ENCODE measurements at places on chromosomes 13 and 19.

- no peak for DNase-seq
Observed at GRCh38 chr13:97426695-97427094, 7.3 kb upstream of the RAP2A start.

GRCh38 chr19:6270076-6270745 lies 9.6 kb downstream of the MLLT1 start:
- no peak for DNase-seq

- DNase-seq = no peak
Observed at GRCh38 chr13:110652764-110653163, 37.4 kb downstream of the NAXD start.

GRCh38 chr13:67001363-67001762 lies 228.8 kb downstream of the PCDH9 start:
- DNase-seq = no peak

GRCh38 chr19:13023656-13024055 lies 28.4 kb downstream of the NFIX start:
- DNase-seq = no peak

GRCh38 chr13:24692561-24692960 lies 12.4 kb downstream of the ATP12A start:
- no peak for DNase-seq

DNA sequence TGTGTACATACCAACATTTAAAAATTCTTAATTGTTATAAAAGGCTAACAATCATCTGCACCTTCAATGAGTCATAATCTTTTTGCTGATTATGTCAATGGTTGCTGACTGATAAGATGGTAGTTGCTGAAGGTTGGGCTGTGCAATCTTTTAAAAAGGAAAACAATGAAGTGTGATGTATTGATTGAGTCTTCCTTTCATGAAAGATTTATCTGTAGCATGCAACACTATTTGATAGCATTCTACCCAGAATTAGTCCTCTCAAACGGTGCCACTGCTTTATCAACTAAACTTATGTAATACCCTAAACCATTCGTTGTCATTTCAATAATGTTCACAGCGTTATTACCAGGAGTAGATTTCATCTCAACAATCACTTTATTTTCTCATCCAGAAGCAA lies 2360.6 kb downstream of the PCDH9 start:
- no peak for DNase-seq

GRCh38 chr19:2054763-2055162 lies 3.7 kb upstream of the MKNK2 start:
- no peak for DNase-seq

DNA sequence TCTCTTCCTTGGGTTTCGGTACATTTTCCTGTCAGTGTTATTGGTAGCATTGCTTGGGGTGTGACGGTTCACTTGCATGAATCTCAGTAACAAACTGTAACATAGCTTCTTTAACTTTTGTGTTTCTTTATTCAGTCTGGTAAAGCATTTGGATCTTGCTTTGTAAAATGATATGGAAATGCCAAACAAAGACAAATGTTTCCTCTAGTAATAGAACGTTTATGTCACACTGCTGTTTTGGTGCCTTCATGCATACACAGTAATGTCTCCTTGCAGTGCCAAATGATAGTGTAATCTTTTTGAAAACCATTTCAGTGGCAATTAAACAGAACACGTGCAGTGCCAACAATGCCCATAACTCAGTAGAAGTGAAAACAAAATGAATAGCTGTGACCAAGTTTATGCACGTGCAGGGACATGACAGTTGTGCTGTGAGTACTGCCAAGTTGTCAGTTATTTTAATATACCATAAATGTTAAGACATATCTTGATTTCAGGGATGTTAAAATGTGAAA lies 110.8 kb downstream of the RXFP2 start:
- DNase-seq = no peak

GRCh38 chr13:32438871-32439270 lies 10.9 kb upstream of the N4BP2L1 start:
- DNase-seq = no peak

- DNase-seq = no peak
Observed at GRCh38 chr13:37884674-37885073, 15.1 kb upstream of the TRPC4 start.

GRCh38 chr13:110657196-110657595 lies 41.9 kb downstream of the NAXD start:
- no peak for DNase-seq

GRCh38 chr19:46644720-46645119 lies 8.7 kb upstream of the GNG8 start:
- DNase-seq = no peak

- DNase-seq = no peak
Observed at GRCh38 chr19:49455773-49456172, 2.7 kb downstream of the ALDH16A1 start.

DNA sequence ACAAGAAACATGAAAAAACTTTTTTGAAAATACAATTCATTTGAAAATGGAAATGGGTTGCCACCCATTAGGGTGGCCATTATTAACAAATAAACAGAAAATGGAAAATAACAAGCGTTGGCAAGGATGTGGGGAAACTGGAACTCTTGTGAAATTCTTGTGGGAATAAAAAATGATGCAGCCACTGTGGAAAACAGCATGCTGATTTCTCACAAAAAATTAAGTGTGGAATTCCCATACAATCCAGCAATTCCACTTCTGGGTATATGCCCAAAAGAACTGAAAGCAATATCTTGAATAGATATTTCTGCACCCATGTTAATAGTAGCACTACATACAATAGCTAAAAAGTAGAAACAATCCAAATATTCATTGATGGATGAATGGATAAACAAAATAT lies 165.2 kb downstream of the DCLK1 start:
- DNase-seq = no peak

DNA sequence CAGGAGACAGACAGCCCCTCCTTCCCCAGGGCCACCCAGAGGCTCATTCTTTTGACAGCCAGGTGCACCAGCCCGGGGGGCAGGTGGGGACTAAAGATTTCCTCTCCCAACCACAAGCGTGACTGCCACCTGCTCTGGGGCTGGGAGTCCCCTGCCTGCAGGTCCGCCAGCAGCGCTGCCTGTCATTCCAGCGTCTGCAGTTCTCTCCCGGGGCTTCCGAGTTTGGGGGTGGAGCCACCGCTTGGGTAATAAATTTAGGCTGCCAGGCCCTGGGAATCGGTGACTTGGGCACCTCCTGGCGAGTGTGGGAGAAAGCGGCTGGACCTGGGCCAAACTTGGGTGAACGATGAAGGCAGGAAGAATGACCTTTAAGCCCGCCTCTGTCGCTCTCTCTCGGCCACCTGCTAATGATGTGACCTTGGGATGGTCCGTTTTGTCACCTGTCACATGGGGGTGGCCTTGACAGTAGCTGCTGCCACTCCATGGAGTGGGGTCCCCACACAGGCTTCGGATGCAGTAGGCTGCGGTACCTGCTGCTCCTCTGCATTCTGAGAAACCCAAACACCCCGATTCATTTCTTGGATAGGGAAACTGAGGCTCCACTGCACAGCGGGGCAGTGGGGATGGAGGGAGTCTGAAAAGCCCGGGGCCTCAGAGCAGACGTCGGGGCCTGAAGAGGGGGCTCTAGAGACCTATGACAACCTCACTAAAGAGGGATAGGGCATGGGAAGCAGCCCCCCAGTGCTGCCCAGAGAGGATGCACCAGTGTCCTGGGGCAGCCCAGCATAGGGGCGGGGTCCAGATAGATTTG lies 12.8 kb downstream of the FUT6 start:
- peak; percentile 85 for DNase-seq

DNA sequence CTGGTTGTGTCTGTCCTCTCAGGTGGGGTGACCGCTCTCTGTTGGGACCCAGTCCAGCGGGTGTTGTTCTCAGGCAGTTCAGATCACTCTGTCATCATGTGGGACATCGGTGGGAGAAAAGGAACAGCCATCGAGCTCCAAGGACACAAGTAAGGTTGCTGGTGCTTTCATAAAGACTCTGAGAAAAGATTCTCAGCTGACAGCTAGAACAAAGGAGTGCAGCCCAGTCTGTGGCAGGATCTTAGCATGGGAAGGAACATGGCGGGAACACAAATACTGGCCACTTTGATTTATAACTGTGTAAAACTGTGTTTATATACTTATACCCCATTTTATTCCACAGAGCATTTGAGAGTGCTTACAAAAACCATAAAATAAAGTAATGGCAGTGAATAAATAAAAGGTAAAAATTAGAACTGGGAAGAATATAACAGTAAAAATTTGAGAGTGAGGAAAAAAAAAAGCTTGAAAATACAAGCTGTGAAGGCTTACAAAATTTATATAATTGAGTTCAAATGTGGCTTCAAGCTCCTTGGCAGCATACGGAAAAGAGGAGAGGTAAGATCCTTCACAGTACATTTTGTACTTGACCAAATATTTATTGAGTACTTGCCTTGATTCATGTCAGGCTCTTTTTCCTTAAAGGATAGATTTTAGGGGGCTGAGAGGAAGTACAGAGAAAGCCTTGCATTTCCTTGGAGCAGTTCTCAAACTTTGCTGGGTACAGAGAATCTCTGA lies 64.8 kb downstream of the DHRS12 start:
- no peak for DNase-seq

GRCh38 chr19:15124572-15125231 lies 17.5 kb downstream of the SYDE1 start:
- no peak for DNase-seq

- DNase-seq = no peak
Observed at GRCh38 chr13:73922493-73923393, 211.5 kb downstream of the KLF12 start.

DNA sequence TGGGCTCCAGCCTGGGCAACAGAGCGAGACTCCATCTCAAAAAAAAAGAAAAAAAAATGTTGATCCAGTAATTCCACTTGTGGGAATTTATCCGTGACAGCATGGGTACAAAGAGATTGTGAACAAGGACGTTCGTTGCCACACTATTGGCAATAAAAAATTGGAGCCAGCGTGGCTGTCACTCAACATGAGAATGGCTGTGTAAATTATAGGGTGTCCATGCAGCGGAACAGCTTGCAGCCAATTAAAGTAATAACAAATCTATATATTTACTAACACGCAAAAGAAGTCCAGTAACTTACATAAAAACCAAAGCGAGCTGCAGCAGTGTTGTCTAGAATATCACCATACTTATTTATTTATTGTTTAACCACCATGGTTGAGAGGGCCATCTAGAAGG lies 19.3 kb downstream of the DPF1 start:
- no peak for DNase-seq

DNA sequence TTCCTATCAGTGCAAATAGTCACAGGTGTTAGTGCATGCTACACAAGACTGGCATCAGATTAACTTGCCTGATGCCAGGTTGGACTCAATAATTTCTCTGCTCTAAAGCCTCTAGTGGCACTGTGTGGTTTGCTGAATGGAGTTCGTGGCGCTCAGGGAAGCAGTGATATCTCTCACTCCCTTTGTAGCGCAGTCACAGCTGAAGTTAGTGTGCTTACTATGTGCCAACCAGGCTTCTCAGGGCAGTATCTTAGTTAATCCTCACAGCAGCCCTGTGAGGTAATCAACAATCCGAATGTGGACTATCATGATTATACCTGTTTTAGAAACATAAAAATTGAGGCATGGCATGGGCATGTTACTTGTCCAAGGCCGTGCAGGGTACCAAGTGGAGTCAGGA lies 190.3 kb downstream of the LMO7 start:
- DNase-seq = no peak

DNA sequence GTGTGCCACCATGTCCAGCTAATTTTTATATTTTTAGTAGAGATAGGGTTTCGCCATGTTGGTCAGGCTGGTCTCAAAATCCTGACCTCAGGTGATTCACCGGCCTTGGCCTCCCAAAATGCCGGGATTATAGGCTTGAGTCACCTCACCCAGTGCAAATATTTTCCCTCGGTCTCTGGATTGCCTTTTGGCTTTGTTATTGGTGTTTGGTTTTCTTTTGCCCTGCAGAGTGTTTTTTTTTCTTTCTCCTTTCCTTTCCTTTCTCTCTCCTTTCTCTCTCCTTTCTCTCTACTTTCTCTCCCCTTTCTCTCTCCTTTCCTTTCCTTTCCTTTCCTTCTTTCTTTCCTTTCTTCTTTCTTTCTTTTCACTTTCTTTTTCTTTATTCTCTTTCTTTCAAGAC lies 33.2 kb downstream of the KDM4B start:
- no peak for DNase-seq

All from HuH-7.5 (cell line).